ENCODE measurements at places on chromosomes 5 and 9.

DNA sequence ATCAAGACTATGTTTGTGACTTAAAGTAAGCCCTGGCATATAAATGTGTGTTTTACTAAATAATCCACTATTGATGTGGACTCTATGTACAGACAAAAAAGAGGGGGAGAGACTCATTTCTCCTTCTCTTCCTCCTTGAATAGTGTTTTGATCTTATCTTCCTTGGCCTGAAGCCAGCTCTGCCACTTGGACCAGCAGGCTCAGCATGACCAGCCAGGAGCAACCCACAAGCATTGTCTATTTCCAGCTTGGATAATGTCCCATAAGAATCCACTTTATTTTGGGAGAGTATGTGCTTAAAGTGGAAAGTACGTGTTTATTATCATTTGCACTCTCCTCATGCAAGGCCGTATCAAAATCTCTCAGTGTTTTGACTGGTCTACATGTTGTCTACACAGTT lies 23.8 kb upstream of the SLC46A2 start:
- H3K27me3 ChIP-seq: no peaks in the 10 kb centered on the region
- no peak overlapping the region for H3K4me3 ChIP-seq
- H3K4me1 ChIP-seq: peaks cover 8% of the 10 kb centered on the region
- no peak overlapping the region for H3K27ac ChIP-seq

GRCh38 chr9:119986205-119986604 lies 593.8 kb downstream of the CDK5RAP2 start:
- no peaks in the 10 kb centered on the region for H3K4me1 ChIP-seq
- no peak overlapping the region for H3K27ac ChIP-seq
- no peak for DNase-seq

GRCh38 chr9:137365552-137366444 lies 57.2 kb downstream of the EXD3 start:
- no peaks in the 10 kb centered on the region for H3K36me3 ChIP-seq
- DNase-seq: no peak
- H3K27ac ChIP-seq: no peak overlapping the region

DNA sequence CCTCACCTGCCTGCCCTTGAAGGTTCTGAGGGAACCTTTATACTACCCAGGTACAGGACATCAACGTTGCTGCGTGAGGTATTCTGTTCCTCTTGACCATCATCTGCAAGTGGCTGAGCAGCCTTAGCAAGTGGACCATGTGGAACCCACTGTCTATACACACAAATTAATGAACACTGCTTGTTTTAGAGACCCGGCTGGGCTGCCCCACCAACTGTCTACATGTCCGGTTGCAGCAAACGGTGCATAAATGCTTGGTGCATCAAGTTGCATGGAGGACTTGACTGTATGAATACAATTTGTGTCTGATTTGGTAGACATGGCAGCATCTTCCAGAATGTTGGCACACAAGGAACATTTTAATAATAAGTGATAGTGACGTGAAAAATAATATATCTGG lies 65.8 kb downstream of the SEMA6A start:
- H3K36me3 ChIP-seq: no peaks in the 10 kb centered on the region
- H3K4me3 ChIP-seq: no peak overlapping the region
- no peak overlapping the region for H3K27ac ChIP-seq
- no peaks in the 10 kb centered on the region for H3K27me3 ChIP-seq

DNA sequence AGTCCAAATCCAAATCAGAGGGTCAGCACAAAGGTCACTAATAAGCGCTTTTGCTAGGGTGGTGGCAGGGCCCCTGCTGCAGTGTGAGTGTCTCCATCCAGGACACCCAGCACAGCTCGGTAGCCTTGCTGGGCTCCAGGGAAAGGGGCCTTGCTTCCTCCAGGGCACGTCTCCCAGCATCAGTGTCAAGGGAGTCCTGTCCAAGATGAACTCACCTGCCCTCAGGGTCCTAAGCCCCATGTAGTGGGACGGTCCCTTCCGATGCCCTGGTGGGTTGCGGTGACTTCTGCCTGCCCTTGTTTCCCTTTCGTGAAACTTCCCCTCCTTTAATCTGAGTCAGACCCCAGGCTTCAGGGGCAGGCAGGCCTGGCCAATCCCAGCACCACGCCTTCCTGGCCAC lies 101.7 kb downstream of the ZNF354C start:
- H3K4me3 ChIP-seq: no peak overlapping the region
- H3K36me3 ChIP-seq: no peaks in the 10 kb centered on the region
- no peak for DNase-seq
- H3K27ac ChIP-seq: no peak overlapping the region
- H3K4me1 ChIP-seq: no peaks in the 10 kb centered on the region

DNA sequence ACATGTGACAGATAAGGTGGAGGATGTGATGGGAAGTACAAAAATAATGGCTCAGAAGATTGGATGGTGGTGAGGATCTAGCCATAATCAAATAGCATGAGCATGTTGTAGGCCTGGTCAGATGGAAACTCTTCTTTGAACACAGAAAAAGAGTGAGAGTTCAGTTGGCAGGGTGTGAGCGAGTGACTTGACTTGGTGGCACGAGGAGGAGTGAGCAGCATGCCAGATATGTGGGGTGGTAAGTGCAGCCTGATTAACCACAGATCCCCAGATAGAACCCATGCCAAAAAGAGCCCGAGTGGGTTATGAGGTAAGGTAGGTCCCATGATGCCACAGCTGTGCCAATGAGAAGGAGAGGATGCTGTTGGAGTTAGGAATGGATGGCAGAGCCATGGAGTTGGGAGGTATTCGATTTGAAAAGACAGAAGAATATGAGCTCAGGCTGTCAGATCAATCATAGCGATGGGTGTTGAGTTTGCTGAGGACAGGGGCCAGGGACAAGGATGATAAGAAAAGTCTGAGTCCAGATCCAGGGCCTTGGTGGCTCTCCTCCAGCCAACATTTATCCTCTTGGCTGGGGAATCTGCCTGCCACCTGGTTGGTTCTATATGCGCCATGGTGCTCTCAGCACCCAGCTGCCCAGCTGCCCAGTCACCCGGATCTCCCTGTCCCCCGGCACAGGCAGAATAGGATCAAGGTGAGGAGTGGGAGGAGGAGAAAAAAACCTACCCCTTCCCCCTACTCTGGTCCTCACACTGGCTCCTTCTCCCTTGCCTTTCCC lies 16.5 kb downstream of the GARNL3 start:
- H3K36me3 ChIP-seq: no peaks in the 10 kb centered on the region
- no peak overlapping the region for H3K27ac ChIP-seq
- H3K4me1 ChIP-seq: peaks cover 8% of the 10 kb centered on the region
- no peak for DNase-seq
- H3K27me3 ChIP-seq: no peaks in the 10 kb centered on the region

- H3K27ac ChIP-seq: no peak overlapping the region
- H3K27me3 ChIP-seq: no peaks in the 10 kb centered on the region
- no peaks in the 10 kb centered on the region for H3K36me3 ChIP-seq
- no peak for DNase-seq
These were observed 44.2 kb downstream of the GDA start for GRCh38 chr9:72193478-72193881.

DNA sequence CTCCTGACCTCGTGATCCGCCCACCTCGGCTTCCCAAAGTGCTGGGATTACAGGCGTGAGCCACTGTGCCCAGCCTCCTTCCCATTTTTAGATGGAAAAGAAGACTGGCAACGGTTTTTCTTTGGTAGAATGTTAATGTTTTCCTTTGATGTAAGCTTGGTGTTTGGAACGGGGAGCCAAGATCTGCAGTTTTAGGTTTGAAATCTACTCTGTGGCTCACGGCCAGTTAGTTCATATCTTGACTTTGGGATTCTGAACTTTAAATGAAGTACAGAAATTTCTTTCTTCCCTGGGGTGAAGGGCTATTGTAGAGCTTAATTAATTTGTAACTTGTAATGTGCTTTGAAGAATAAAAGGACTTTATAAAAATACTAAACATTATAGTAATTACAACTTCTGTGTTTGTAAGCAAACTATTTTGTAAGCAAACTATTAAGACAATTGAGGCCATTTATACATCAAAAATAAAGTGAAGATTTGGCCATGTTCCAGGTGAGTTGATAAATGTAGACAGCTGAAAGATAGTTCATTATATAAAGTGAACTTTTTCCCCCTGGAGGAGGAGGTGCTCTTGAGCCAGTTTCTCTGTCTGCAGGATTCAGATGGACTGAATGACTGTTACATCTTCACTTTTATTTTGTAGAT lies 117.1 kb upstream of the TUT7 start:
- no peak for DNase-seq
- H3K27ac ChIP-seq: no peak overlapping the region
- H3K4me3 ChIP-seq: no peak overlapping the region
- H3K27me3 ChIP-seq: no peaks in the 10 kb centered on the region
- no peaks in the 10 kb centered on the region for H3K36me3 ChIP-seq

GRCh38 chr9:79621916-79622575 lies 50.3 kb downstream of the TLE4 start:
- DNase-seq: no peak
- H3K4me1 ChIP-seq: no peaks in the 10 kb centered on the region
- no peaks in the 10 kb centered on the region for H3K27me3 ChIP-seq
- no peak overlapping the region for H3K4me3 ChIP-seq

GRCh38 chr5:52738095-52738506 lies 49.6 kb upstream of the ITGA1 start:
- DNase-seq: no peak
- no peaks in the 10 kb centered on the region for H3K36me3 ChIP-seq

- no peak overlapping the region for H3K4me3 ChIP-seq
- H3K27me3 ChIP-seq: peaks cover 72% of the 10 kb centered on the region
- H3K4me1 ChIP-seq: no peaks in the 10 kb centered on the region
These were observed 764 bp upstream of the GRIN1 start for GRCh38 chr9:137138058-137138721.

GRCh38 chr9:72371151-72371550 lies 6.1 kb upstream of the ZFAND5 start:
- peaks cover 5% of the 10 kb centered on the region for H3K4me1 ChIP-seq
- no peaks in the 10 kb centered on the region for H3K36me3 ChIP-seq
- no peak overlapping the region for H3K27ac ChIP-seq
- no peaks in the 10 kb centered on the region for H3K27me3 ChIP-seq
- DNase-seq: no peak

DNA sequence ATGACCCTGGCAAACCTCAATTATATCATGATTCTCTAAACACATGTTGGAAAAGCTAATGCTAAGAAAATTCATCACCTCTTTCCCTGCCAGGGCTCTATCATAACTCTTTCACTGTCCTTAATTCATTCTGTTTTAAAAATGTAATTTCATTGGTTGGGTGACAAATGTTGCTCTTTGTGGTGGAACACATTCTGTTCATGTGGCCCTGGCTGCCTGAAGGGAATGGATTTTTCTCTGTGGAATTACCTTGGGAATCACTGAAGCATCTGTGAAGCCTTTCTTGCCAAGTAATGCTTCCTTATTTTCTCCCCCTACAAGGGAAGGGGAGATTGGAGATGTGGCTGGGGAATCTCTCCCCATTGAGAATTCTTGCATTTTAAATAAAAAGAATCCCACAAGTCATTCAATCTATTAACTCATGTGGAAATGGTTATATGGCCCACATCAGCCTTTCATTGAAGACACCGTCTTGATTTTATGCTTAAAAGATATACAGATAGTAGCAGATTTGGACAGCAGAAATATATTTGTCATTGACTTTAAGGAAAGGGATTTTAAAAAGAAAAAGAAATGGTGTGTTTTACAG lies 201.8 kb upstream of the NMUR2 start:
- H3K27ac ChIP-seq: no peak overlapping the region
- H3K4me1 ChIP-seq: no peaks in the 10 kb centered on the region
- H3K27me3 ChIP-seq: no peaks in the 10 kb centered on the region
- H3K36me3 ChIP-seq: no peaks in the 10 kb centered on the region

DNA sequence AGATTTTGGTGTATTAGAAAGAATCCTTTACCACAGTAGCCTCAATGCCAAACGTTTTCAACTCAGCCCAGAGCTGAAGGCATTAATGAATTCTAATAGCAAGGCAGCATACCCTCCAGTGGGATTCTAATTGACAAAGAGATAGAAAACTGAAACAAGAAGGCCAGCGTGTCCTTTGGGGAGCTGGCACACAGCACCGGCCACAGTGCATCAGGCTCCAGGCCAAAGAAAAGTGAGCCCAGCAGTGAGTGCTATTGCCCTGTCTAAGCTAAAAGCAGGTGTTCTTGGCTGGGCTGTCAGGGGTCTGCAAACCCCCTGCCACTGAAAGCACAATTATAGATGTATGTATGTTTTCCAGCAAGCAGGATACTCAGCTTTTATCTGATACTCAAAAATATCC lies 40.4 kb downstream of the PPIC start:
- DNase-seq: no peak
- H3K27ac ChIP-seq: no peak overlapping the region
- H3K36me3 ChIP-seq: no peaks in the 10 kb centered on the region
- H3K4me1 ChIP-seq: no peaks in the 10 kb centered on the region
- no peak overlapping the region for H3K4me3 ChIP-seq

DNA sequence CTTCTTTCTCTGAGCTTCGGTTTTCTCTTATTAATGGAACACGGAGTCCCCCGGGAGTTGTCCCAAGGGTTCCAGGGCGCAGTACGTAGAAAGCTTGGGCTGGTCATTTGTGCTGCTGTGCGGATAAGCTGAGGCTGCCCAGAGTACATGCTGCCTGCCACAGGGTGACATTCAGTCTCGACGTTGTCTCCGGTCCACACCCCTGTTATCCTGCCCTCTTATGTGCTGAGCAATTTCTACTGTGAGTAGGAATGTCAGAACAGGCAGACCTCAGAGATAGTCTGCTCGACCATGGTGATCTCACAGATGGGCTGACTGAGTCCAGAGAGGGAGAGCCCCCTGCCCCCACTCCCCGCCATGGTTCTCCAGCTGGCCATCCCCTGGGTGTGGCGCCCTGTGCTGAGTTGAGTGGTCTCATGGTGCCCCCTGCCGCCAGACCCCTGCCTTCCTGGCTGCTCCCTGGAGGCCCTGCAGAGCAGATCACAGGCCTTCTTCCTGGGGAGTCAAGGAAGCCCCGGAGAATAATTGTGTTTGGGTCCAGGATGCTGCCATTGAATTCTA lies 124.0 kb downstream of the RGS3 start:
- H3K36me3 ChIP-seq: no peaks in the 10 kb centered on the region
- no peaks in the 10 kb centered on the region for H3K27me3 ChIP-seq
- H3K4me3 ChIP-seq: no peak overlapping the region

DNA sequence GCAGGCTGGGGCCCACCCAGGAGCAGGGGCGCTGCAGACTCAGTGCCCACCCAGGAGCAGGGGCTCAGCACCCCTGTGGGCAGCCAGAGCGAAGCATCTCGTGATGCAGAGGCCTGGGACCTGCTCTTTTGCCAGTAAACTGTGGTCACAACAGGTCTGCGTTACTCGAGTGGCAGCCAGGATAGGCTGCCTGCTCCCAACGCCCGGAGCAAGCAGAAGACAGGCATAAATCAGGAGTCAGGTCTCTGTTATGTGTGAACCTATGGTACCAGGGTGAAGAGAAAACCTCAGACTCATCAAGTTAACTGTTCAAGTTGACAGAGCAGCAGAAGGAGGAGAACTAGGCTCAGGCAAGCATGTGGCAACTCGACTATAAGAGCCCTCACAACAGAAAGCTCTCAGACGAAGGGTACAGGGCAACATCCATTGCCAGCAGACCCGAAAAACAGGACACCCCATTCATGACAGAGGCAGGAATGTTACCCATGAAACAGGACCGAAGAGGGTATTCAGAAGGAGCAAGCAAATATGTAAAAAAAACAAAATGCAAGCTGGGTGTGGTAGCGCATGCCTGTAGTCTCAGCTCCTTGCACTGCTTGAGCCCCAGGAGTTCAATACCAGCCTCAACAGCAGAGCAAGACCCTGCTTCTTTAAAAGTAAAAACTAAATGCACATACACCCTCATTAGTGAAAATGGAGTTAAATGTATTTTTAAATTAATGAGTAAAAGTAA lies 71.7 kb downstream of the GOLPH3 start:
- no peak overlapping the region for H3K4me3 ChIP-seq
- no peak overlapping the region for H3K27ac ChIP-seq

- H3K36me3 ChIP-seq: no peaks in the 10 kb centered on the region
- H3K27ac ChIP-seq: no peak overlapping the region
- H3K4me1 ChIP-seq: peaks cover 15% of the 10 kb centered on the region
- no peaks in the 10 kb centered on the region for H3K27me3 ChIP-seq
- DNase-seq: no peak
These were observed 7.9 kb downstream of the NDOR1 start for GRCh38 chr9:137213160-137214060.

- H3K4me1 ChIP-seq: no peaks in the 10 kb centered on the region
These were observed 42.7 kb downstream of the SVEP1 start for GRCh38 chr9:110536822-110537221.
